ENCODE measurements at places on chromosomes 6 and 20.
A peak's percentile ranks its signal among the peaks of the same experiment; 100 is the strongest.

DNA sequence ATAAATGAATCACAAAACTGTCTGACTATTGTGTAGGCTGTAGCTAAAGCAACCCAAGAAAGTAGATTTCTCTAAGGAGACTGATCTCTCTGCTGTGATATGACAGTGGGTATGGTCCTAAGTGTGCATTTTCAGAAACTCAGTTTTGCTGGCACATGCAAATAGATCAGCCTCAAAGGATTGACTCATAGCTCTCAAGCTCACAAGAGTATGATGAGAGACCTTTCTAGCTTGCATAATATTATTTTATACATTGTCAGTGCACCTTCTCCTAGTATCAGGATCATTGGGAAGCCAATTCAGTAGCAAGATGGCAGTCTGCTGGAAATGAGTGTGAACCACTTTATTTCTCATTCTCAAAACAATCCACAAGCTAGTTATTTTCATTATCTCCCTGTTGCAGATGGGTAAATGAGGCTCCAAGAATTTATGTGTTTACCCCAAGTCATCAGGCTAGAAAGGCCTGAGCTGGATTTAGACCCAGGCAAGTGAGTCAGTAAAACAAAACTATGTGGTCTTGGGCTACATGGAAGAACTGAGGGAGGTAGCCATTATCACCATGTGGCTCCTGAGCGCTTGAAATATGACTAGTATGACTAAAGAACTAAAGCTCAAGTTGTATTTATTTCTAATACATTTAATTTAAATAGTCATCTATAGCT is 27.9 kb upstream of the PLCB4 start:
- no peak for DNase-seq

- no peak for DNase-seq
These were observed 62.4 kb downstream of the YTHDF1 start for GRCh38 chr20:63153254-63154221.

GRCh38 chr6:43869792-43870659 is 100.0 kb downstream of the VEGFA start:
- no peak for DNase-seq

DNA sequence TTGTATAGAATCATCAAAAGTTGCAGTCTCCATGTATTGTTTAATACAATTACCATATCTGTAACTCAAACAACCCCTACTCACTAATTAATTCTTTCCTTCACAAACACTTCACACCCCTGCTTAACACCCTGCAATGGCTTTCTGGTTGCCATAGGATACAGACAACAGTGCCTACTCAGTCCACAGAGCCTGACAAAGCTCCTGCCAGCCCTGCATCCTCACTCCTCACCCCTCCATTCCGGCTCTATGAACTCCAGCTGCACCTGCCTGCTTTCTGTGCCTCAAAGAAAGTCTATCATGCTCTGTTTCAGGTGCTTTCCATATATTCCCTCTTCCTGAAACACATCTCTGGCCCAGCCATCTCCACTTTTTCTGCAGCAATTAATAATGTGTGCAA is 253.4 kb downstream of the HACE1 start:
- DNase-seq, result no peak

GRCh38 chr20:12074111-12074655 is 156.5 kb downstream of the BTBD3 start:
- no peak for DNase-seq

- DNase-seq, result no peak
These were observed 10.1 kb upstream of the NXT1 start for GRCh38 chr20:23340524-23340923.

- no peak for DNase-seq
These were observed 19.0 kb downstream of the SENP6 start for GRCh38 chr6:75620381-75621304.

GRCh38 chr6:10478187-10479040 is 42.7 kb upstream of the GCNT2 start:
- peak; percentile 11 for DNase-seq

DNA sequence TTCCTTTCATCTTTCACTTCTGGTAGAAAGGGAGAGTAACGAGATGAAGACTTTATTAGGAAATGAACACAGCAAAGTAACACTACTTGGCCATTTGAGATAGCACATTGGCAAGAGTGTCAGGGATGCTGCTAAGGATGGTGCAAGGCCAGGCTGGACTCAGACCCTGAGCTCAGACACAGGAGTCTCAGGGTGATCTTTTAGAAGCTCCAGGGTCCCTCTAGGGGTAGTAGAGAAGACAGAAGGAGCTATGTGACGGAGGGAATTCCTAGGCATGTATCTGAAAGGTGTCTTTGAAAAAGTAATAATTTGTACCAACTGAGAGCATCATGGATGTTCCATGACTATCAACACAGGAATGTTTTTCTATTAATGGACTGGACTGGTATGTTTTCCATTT is 436.5 kb downstream of the DHX35 start:
- no peak for DNase-seq

- DNase-seq, result no peak
These were observed 9.9 kb downstream of the ZNF311 start for GRCh38 chr6:28995093-28995650.

DNA sequence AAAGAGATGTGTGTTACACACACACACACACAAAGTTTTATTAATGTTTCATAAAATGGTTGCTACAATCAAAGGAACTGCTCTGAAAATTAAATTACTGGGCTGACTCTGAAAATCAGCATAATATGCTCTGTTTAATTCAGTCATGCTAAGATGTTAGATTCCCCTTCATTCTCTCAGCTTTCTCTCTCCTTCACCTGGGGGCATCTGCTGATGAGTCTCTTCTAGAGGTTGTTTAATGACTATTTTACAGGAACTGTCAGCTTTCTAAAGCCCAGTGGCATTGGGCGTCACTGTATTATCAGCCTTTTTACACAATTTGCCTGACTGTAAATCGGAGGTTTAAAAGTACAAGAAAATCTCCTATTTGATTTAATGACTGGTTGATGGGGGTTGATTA is 559.7 kb upstream of the POU3F2 start:
- no peak for DNase-seq

- no peak for DNase-seq
These were observed 13.0 kb downstream of the SLC2A10 start for GRCh38 chr20:46722450-46722849.

- DNase-seq, result no peak
These were observed 183.1 kb downstream of the DTNBP1 start for GRCh38 chr6:15479761-15480160.

DNA sequence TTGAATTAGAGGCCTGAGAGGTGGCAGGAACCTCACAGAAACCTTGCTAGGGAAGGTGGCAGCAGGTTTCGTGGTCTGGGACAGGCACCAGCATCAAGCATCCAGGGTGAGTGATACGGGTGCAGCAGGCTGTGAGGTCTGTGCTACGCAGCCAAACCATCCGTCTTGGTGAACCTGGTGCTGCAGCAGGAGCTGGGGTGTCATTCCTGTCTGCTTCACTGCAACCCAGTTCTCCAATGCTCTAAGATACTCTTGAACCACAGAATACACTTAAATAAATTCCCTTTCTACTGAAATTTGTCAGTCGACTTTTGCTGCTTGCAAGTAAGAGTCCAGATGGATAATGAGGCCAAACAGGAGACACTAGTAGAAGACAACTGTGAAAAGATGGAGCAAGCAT is 9.7 kb upstream of the CBLN4 start:
- no peak for DNase-seq
